ENCODE measurements at places on chromosomes 1 and 21.

DNA sequence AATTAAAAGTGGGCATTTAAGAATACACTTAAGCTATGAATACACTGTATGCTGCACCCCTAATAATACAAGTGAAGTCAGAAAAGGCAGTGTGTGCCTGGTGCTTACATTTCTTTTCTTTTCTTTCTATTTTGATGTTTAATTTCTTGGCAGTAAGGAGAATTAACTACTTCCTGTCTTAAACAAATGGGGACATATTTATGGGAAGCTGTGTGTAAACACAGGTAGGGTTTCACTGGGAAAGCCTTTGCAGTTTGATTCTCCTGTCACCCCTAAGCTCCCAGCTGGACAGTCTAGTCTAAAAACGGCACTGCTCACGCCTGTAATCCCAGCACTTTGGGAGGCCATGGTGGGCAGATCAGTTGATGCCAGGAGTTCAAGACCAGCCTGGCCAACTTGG, 146.0 kb downstream of the MIS18A start:
- no peaks in the 10 kb centered on the region for H3K27me3 ChIP-seq
- peaks cover 3% of the 10 kb centered on the region for H3K36me3 ChIP-seq
- no peak overlapping the region for H3K4me3 ChIP-seq

GRCh38 chr1:193694741-193695140, 508.3 kb upstream of the B3GALT2 start:
- no peak for DNase-seq
- no peaks in the 10 kb centered on the region for H3K36me3 ChIP-seq
- no peak overlapping the region for H3K4me3 ChIP-seq
- H3K27me3 ChIP-seq, result no peaks in the 10 kb centered on the region

GRCh38 chr21:36436829-36437744, 42.8 kb downstream of the CLDN14 start:
- H3K27ac ChIP-seq, result no peak overlapping the region
- H3K4me1 ChIP-seq, result peaks cover 8% of the 10 kb centered on the region
- no peak overlapping the region for H3K4me3 ChIP-seq

DNA sequence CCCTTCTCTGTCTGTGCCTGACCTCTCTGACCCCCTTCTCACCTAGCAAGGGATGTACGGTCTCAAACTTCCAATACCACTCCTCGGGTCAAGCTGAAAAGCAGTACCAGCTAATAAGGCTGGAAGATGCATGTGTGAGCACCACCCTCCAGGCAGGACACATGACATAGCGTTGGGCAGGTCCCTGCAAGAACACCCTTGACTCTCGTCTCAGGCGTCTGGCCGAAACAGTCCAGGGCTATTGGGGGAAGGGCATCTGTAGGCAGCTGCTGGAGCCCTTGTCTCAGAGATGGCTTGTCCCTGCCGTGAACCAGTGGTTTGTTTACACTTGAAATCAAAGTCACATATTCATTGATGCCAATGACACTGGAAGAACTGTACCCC, 56.5 kb downstream of the CD46 start:
- no peak overlapping the region for H3K27ac ChIP-seq
- H3K4me3 ChIP-seq, result no peak overlapping the region
- no peaks in the 10 kb centered on the region for H3K36me3 ChIP-seq
- no peaks in the 10 kb centered on the region for H3K27me3 ChIP-seq

- DNase-seq, result no peak
- peaks cover 68% of the 10 kb centered on the region for H3K4me1 ChIP-seq
- peaks cover 20% of the 10 kb centered on the region for H3K27me3 ChIP-seq
- peak overlapping the region; percentile 87 for H3K27ac ChIP-seq
- no peaks in the 10 kb centered on the region for H3K36me3 ChIP-seq
These were observed 15.0 kb downstream of the NES start for GRCh38 chr1:156662005-156662799.

DNA sequence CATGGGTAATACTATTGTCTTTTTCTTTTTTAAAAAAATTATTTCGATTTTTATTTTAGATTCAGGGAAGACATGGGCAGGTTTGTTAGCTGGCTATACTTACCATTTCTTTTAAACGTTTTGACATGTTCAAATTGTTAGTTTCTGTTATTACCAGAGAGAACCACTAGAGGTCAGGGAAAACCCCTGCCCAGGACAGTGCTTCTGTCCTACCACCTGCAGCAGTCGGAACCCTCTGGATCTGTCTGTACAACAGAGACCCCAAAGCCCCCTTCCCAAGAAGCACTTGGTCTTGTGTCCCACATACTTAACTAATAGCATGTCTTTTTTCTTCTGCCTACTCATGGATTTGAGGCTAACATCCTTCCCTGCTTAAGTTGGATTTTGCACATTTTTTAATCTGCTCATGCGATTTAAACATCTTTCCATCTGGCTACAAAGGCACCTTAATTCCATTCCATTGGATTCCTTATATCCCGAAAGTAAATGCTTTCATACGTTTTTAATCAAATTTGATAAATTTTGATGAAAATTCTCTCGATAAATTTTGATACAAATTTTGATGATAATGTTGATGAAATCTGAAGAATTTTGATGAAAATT, 10.0 kb upstream of the C1orf115 start:
- no peak overlapping the region for H3K27ac ChIP-seq
- no peaks in the 10 kb centered on the region for H3K36me3 ChIP-seq
- H3K27me3 ChIP-seq, result no peaks in the 10 kb centered on the region
- H3K4me1 ChIP-seq, result no peaks in the 10 kb centered on the region

- no peak for DNase-seq
- H3K27ac ChIP-seq, result no peak overlapping the region
- no peaks in the 10 kb centered on the region for H3K27me3 ChIP-seq
- H3K36me3 ChIP-seq, result no peaks in the 10 kb centered on the region
- peaks cover 11% of the 10 kb centered on the region for H3K4me1 ChIP-seq
- H3K4me3 ChIP-seq, result no peak overlapping the region
These were observed 3.6 kb downstream of the CENPS start for GRCh38 chr1:10433790-10434189.

DNA sequence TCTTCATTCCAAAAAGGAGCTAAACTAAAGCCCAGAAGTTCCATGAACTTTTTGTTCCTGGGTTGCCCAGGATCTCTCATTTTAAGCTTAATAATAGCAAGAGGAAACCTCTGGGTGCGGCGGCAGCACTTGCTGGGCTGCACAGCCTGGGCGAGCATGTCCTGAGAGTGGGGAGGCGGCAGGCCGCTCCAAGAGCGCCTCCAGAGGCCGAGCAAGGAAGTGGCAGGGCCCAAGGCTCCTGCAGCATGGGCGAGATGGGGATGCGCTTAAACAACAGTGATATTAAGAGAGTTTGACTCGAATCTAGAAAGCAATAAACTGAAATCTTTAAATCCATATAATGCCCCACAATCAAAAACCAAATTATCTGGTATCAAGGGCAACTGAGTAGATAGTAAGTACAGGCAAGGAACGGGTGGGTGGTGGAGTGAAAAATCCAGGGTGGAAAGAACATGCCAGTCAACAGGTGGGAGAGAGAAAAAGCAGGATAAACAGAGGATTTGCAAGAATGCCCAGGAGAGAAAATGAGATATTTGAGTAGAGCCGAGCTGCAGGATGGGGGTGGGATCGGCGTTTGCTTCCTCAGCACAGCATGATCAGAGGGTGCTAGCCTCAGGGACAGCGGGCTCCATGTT, 14.1 kb upstream of the TNR start:
- no peak overlapping the region for H3K27ac ChIP-seq
- no peaks in the 10 kb centered on the region for H3K36me3 ChIP-seq

DNA sequence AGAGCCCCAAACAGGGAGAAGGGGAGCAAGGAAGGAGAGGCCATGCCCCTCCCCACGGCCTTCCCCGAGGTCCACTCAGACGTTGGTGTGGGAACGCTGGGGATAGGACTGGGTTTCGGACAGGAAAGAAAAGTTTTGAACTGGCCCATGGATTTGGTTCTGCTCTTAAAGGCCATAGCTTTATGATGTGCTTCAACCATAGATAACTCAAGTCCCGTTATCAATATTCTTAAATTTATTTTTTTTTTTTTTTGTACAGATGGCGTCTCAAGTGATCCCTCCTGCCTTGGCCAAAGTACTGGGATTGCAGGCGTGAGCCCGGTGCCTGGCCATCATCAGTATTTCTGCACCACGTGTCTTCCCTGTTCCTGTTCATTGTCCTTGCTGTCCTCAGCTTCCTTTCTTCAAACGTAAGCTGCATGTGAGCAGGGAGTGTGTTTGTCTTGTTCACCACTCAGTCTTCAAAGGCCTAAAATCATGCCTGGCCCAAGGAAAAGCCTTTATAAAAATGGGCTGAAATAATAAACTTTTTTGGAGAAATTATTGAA, 820 bp upstream of the KRTAP10-1 start:
- H3K27ac ChIP-seq, result no peak overlapping the region
- H3K4me3 ChIP-seq, result no peak overlapping the region
- no peak for DNase-seq
- H3K36me3 ChIP-seq, result peaks cover 2% of the 10 kb centered on the region

All from mesothelial cell of epicardium (in vitro differentiated cells).